ENCODE measurements at places on chromosomes 4 and X. TPM values are rescaled to one million over a fixed set of nuclear protein-coding genes. Genes with fewer than 3 reads are reported as not detected.

ANXA10 gene
- total RNA-seq: not detected

RTL5 gene
- total RNA-seq: 0.13 TPM

AR gene
- 0.33 TPM for total RNA-seq

HSD17B13 gene
- total RNA-seq: 0.10 TPM

CLDN22 gene
- total RNA-seq: not detected

NPY2R gene
- not detected for total RNA-seq

MSANTD1 gene
- total RNA-seq: 0.60 TPM

GRCh38 chr4:56937262-56937661, 29.6 kb downstream of the REST start:
- DNase-seq: no peak

DNA sequence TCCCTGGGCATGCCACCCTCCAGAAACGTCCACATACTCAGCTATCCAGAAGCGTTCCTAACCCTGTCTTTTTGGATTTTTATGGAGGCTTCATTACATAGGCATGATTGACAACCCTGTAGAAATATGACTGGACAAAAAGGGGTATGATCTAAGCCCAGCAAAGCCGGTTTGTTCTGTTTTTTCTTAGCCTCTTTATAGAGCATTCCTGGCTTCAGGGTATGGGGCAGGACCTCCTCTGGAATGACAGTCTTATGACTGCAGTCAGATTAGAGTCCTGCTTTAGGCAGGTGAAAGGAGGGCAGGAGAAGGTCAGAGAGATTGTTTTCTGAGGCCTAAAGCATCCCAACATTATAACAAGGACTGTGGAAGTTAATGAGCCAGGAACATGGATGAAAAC, 137.4 kb downstream of the DCLK2 start:
- DNase-seq: no peak

DNA sequence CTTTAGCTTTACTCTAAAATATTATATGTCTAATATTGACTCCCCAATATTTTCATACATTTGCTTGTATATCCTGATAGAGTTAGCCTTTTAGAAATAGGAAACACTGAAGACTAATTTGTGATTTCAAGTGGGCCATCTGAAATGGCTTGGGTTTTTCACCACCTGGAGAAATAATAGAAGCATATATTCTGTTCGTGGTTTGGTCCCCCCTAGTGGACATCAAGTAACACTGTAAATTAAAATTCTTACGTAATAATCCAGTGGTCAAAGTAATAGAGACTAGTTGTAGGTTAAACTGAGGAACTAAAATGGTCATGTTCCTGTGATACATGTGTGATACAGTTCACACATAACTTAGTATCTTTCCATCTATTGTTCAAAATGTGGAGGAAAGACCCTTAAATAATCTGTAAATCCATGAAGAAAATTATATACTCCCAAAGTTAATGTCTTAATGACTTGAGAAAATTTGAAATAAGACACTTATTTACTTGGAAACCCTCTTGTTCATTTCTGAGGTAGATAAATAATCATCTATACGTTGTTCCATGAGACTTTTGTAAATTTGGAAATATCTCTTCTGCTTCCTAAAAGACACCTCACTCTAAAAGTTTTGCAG, 79.8 kb upstream of the SMARCAD1 start:
- DNase-seq: no peak

GRCh38 chr4:114383721-114384120, 214.9 kb upstream of the UGT8 start:
- no peak for DNase-seq

GRCh38 chr4:174177536-174177935, 105.9 kb downstream of the FBXO8 start:
- DNase-seq: no peak

DNA sequence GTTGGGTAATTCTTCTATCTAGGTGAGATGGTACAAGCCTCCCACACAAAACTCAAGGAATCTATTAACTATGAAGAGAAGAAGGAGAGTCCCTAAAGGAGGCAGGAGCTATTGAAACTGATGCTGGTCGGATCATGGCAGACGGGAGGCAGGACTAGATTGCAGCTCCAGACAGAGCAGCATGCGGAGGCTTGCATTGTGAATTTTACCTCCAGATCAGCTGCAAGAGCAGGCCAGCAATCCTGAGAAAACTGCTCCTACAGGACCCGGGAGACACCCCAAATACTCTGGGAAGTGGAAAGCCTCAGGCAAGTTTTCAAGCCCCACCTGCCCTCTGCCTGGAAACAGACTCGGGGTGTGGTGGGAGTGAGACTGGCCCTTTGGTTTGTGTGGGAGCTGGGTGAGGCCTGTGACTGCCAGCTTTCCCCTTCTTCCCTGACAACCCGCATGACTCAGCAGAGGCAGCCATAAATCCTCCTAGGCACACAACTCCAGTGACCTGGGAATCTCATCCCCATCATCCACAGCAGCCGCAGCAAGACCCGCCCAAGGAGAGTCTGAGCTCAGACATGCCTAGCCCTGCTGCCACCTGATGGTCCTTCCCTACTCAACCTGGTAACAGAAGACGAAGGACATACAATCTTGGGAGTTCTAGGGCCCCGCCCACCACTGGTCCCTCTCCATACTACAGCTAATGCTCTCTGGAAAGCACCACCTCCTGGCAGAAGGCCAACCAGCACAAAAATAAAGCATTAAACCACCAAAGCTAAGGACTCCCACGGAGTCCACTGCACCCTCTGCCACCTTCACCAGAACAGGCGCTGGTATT, 30.9 kb downstream of the GATB start:
- no peak for DNase-seq

- DNase-seq: no peak
Measured at GRCh38 chr4:140056015-140056414, 98.0 kb downstream of the MAML3 start.

- DNase-seq: no peak
Measured at GRCh38 chr4:114043116-114043515, 63.7 kb upstream of the ARSJ start.

GRCh38 chrX:31747411-31747810, 675.6 kb upstream of the FTHL17 start:
- no peak for DNase-seq
